ENCODE measurements at places on chromosomes 4 and X.

DNA sequence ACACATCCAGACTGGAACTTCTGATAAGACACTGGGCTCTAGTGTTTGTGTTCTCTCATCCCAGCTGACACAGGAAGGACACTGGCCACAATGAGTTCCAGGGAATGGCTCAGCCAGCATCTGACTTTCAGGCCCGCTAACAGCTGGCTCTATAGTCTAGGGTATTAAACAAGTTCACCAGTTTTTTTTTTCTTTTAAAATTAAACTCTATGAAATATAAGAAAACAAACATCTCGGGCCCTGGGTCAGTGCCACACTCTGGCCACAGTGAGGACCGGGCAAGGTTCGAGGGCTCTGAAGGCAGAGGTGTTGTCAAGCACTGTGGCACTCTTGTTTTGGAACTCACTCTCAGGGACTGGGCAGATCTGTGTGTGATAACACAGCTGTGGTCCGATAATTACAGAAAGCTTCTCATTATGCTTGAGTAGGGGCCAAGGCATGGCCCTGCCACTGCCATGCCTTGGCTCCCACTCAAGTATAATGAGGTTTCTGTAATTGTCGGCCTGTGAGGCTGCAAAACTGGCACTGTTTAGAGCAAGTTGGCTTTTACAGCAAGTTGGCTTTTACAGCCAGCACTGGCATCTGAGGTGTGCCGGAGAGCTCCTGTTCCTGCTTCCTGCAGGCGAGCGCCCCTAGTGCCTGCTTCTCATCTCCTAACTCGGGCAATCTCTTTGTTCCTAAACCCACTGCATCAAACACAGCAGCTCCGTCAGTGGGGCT lies 62.8 kb downstream of the PPP1R2C start:
- peak; percentile 41 for DNase-seq

- no peak for DNase-seq
Measured at GRCh38 chr4:76196376-76196775, 17.2 kb downstream of the SCARB2 start.

DNA sequence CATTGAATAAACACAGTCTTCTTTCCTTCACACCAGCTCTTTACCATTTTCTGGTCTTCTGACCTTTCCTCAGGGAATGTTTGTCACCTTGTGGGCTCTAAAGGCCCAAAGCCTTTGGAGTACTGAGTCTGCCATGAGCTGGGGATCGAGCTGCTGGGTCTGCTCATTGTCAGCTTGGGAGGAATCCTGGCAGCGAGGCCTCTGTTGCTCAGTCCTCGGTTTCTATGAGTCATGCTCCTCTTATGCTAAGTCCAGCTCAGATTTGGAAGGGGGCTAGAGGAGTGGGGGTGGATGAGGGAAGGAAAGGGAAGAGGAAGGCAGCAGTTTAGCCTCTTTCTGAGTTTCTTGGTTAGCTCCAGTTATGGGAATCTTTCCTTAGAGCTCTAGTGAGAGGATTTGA lies 31.1 kb downstream of the NHSL2 start:
- no peak for DNase-seq

DNA sequence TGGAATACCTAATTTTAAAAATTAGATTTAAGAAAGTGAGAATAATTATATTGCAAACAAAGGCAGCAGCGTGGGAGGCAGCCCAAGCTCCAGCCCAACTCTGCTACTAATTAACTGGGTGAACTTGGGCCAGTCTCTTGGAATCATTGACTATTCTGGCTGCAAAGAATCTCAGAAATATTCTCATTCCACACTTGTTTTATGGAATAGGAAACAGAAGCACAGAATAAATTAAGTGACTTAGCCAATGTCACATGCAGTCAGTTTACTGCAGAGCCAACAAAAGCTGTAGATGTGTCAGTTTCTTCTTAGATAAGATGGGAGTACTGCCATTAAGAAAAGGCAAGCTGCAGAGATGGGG lies 132.6 kb upstream of the FAM9B start:
- DNase-seq, result no peak
